ENCODE measurements at places on chromosomes 1 and 21. TPM values are rescaled to one million over a fixed set of nuclear protein-coding genes. Genes with fewer than 3 reads are reported as not detected.

Gene FNBP1L
- total RNA-seq = 13.5 TPM

Gene HNRNPU
- total RNA-seq = 192 TPM

Gene ST3GAL3
- total RNA-seq = 30.1 TPM

Gene MNDA
- total RNA-seq = 6.9 TPM

Measured in cardiac septum (tissue), 1 donor.